ENCODE measurements at places on chromosomes 13 and 19.

GRCh38 chr13:32008518-32009175 lies 22.9 kb upstream of the FRY start:
- DNase-seq = no peak

GRCh38 chr19:4506449-4507149 lies 11.7 kb downstream of the PLIN4 start:
- no peak for DNase-seq

DNA sequence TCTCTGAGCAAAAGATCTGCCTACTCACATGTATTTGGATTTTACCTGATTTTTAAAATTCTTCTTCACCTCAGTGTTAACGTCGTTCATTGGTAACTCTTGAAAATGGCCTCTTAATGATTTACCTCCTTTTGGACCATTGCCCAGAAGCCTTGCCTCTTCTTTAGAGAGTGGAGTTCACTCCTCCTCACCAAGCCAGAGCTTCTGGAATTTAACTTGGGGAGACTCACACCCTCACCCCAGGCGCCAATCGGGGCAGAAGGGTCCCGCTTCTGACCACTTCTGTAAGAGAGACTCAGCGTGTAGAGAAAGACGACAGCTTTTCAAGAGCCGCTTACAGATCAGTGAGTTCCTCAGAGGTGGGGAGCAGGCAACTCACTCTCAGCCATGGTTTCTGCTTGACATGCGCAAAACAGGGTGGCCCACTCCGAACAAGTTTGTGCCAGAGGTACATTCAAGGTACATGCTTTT lies 2.7 kb downstream of the PNMA8C start:
- DNase-seq = no peak

- DNase-seq = no peak
Observed at GRCh38 chr19:40424637-40425449, 949 bp downstream of the SERTAD1 start.

GRCh38 chr13:98264877-98265276 lies 87.8 kb upstream of the RNF113B start:
- no peak for DNase-seq

DNA sequence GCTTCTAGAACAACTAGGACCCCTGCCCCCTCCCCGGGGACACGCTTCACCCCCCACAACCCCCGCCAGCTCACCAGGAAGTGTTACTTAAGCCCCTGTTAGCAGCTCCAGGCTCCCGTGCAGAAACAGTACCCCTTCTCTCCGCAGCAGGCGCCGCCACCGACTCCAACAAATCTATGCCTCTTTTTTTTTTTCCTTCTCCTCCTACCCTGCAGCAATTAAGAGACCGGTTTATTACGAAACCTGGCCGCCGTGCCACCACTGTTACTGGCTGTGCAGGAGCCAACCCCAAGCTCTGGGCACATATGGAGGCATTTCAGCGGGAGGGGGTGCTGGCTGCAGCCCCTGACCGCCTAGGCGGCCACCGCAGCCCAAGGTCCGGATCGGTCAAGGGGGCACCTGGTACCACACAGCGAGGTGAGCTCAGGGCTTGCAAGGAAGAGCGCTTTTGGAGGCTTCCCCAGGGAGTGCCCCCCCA lies 2.4 kb downstream of the GADD45B start:
- DNase-seq = peak; percentile 41

DNA sequence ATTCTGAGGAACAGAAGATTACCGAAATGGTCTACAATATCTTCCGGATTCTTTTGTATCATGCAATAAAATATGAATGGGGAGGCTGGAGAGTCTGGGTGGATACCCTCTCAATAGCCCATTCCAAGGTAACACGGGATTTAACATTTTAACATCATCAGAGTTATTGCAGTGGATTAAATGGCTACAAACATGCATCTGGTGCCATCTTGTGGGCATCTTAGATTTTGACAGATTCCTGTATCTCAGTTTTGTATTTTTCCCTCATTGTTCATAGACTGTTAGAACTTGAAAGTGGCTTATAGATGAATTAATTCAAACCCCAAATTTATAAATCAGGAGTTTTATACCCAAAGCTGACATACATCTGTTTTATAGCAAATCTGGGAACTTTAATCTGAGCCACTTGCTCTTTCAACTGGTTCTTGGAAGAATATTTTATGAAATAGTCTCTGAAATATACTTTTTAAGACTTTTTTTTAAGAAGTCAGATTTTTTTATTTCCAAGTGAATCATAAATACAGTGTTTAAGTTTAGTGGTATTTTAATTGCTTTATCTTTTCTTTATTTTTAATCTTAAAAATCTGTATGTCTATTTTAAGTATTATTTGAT lies 215.2 kb downstream of the NBEA start:
- DNase-seq = peak; percentile 51

GRCh38 chr13:51801631-51802099 lies 2.3 kb downstream of the DHRS12 start:
- DNase-seq = no peak
